ENCODE measurements at places on chromosomes 11 and 22.

- no peak for DNase-seq
Measured at GRCh38 chr11:6406370-6406769, 12.5 kb downstream of the APBB1 start.

DNA sequence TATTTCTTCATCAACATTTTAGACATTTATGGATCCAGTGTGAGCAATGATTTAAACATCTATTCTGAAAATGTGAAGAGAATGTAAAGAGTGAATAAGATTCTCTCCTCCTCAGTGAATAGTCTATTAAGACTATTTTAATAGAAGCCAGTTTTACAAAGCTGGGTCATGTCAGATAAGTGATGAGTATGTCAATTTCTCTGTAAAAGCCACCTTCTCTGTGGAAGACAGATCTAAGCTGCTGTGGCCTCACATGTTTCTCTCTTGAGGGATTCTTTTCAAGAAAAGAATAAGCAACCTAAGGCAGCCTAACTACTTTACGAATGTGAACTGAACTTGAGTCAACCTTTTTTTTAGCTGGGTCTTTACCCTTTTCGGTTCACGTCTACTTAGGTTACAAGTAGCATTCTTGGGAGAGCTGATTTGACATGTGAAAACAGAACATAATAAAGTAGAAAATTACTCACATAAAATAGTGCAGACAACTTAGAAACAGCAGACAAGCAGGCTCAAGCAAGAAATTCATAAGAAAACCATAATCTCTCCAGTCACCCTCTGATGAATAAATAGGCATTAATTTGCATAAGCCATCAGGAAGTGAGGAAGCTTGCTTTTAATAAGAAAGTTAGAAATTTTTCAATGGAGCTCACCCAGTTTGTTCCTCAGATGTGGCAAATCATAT lies 9.9 kb downstream of the CTSC start:
- no peak for DNase-seq

DNA sequence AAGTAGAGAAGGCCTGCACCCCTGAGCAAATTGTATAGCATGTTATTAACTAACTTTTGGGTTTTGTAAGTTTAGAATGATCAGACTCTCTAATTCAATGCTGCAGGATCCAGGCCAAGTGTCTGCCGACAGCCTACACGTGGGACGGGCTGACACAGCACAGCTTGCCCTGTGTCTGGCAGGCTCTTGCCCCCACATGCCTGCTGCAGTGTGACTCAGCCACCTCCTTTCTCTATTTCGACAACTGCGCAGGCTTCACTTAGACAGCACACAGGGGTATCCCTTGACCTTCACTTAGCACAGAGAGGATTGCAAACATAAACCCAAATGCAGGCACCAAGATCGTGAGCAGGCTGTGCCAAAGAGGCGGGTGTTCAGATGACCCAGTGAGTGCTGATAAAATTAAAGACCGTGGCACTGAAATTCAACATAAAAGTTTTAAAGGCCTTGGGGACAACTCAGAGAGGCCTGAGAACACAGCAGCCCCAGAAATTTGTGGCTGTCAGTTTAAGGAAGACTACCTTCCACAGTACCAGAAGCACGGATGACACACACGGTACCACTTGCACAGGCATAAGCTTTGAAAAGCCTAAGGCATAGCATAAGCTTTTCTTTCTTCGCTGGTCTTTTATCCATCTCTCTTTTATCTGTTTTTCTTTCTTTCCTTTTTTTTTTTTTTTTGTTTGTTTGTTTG lies 37.8 kb downstream of the SCN3B start:
- no peak for DNase-seq

- no peak for DNase-seq
Measured at GRCh38 chr11:123564221-123564620, 90.2 kb downstream of the SCN3B start.

- no peak for DNase-seq
Measured at GRCh38 chr11:117239295-117239694, 6.8 kb downstream of the RNF214 start.

GRCh38 chr22:46797355-46797754 lies 34.9 kb downstream of the TBC1D22A start:
- no peak for DNase-seq

- DNase-seq, result no peak
Measured at GRCh38 chr22:28116219-28116673, 197.2 kb upstream of the PITPNB start.

- DNase-seq, result no peak
Measured at GRCh38 chr11:110230377-110230776, 66.0 kb downstream of the RDX start.

- no peak for DNase-seq
Measured at GRCh38 chr22:24905909-24906308, 40.6 kb downstream of the LHFPL7 start.

DNA sequence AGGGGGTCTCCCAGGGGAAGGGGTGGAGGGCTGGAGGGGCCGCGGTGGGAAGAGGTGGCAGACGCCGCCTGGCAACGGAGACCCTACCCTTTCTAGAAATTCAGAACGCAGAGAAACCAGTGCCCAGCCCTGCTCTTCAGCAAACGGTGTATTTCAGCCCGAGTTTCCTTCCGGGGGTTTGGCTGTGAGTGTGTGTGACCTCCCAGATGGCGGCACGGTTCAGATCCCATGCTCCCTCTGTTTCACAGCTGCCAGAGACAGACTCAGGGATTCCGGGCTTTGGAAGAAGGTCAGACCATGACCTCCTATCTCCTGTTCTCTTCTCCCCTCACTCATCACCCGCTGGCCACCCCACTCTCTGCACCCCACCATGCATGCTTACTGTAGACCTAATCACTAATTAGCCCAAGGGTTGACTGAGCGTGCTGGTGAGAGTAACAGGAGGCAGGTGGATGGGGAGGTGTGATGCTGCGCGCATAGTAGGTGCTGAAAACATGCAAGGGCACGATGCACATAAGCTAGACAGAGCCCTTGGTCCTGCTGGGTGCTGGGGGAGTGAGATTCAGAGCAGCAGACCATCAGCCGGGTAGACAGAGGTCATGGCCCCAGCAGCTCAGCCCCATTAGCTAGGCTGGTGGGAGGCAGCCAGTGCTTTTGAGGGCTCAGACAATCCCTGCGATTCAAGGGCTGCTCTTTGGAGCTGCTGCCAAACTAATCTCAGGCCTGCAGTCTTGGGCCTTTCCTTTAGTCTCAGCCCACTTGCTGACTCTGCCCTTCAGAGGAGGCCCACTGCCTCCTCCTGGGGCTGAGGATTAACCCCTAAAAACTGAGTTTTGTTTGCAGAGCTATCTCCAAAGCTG lies 256.5 kb upstream of the CADM1 start:
- DNase-seq, result no peak
